ENCODE measurements at places on chromosomes 2 and 18.

GRCh38 chr2:128302011-128302743 is 16.5 kb downstream of the HS6ST1 start:
- DNase-seq, result no peak

DNA sequence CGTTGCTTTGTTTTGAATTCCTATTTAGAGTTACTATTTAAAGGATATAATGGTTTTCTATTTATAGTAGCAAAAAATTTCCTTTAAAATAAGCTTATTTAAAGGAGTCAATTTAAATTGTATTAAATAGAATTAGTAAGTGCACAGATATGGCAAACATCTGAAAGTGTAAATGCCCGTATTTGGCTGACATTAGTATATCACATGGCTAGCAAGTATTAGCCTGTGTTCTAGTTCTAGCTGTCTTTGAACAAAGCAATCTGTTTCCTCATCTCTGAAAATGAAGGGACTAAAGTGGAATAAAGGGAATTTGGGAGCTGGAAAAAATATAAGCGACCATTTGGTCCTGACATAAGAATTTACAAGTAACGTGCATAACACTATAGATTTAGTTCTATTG is 32.2 kb downstream of the PELI1 start:
- DNase-seq, result no peak

- no peak for DNase-seq
These were observed 720.5 kb downstream of the MBD2 start for GRCh38 chr18:53503914-53504441.

DNA sequence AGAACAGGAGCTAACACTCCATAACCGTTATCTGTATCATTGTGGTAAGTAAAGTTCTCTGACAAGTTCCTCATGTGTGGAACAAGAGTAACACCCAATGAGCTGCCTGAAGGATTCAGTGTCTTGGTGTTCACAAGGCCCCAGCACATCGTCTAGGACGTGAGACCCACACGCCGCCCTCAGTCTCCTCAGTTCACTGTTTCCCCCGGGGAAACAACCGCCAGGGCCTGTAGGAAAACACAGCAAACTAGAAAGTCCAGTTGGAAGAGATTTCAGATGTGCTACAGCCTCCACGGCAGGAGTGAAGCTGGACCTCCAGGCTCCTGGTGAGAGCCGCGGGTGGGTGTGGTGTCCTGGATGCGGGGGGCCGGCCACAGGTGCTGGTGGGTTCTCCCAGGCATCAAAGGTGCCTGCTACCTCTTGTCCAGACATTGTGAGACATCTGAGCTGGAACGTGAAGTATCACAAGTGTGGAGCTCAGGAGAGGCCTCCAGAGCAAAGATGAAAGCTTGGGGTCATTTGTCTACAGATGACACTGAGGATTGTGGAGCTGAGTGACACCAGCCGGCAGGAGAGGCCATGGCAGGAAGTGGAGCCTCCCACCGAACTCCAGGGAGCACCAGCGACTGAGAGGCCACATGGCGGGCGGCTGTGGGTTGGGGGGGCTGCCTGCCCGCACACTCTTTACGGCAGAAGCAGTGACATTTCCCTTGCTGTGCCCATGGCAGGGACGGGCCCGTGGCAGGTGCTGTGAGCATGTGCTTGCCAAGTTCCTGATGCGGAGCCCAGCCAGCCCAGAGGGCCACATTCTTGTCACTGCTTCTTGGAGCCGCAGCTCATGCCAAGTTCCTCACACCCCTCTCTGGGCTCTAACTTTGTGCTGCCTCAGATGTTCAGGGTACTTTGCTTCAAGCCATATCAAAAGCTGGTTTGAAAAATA is 131.2 kb downstream of the TMEM18 start:
- no peak for DNase-seq

- no peak for DNase-seq
These were observed 35.1 kb downstream of the ADI1 start for GRCh38 chr2:3483986-3484960.

GRCh38 chr2:105328281-105329196 is 996 bp downstream of the TGFBRAP1 start:
- DNase-seq, result peak; percentile 76

DNA sequence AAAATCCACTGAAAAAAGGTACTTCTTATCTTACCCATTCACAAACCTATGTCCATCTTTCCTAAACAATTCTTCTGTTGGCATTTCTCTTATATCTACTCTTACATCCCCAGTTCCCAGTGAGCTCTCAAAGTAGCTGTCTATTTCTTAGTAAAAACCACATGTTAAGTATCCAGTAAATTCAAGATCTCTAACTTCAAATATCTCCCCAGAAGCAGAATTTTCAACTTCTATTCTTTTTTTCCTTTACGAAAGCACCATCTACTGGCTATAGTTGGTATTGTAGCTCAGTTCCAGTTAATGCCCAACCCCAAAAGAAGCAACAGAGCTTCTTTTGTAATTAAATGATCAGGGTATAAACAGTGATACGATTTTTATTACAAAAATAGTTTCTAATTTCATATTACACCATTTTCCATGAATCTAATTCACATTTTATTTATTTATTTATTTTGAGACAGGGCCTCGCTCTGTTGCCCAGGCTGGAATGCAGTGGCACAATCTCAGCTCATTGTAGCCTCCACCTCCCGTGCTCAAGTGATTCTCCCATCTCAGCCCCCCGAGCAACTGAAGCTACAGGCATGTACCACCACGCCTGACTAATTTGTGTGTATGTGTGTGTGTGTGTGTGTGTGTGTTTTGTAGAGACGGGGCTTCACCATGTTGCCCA is 28.5 kb downstream of the HRH4 start:
- DNase-seq, result peak; percentile 84

DNA sequence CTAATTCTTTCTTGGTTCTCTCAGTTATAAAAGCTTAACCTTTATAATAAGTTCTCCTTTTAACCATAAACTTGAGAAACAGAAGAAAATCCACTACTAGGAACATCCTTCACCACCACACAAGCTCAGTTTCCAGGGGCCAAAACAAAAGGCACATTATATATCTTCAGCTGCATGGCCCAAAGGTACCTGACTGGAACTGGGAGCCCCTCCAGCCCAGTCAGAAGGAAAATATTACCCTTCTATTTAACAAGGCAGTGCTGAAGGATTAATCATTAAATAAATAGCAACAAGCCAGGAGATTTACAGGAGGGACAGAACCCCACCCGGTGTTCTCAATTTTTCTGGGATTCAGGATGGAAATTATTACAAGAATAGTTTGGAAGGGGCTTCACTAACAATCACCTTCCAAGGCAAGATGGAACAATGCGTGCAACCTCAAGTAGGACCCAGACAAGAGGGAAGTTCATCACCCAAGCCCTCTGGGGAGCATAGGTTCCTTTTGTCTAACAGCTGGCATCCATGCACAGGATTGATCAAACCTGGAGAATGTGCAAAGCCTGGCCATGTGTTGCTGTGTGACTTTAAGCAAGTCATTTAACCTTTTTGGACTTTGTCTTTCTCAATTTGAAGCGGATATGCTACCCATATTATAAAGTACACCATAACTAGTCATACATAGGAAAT is 159.6 kb upstream of the SETBP1 start:
- no peak for DNase-seq

DNA sequence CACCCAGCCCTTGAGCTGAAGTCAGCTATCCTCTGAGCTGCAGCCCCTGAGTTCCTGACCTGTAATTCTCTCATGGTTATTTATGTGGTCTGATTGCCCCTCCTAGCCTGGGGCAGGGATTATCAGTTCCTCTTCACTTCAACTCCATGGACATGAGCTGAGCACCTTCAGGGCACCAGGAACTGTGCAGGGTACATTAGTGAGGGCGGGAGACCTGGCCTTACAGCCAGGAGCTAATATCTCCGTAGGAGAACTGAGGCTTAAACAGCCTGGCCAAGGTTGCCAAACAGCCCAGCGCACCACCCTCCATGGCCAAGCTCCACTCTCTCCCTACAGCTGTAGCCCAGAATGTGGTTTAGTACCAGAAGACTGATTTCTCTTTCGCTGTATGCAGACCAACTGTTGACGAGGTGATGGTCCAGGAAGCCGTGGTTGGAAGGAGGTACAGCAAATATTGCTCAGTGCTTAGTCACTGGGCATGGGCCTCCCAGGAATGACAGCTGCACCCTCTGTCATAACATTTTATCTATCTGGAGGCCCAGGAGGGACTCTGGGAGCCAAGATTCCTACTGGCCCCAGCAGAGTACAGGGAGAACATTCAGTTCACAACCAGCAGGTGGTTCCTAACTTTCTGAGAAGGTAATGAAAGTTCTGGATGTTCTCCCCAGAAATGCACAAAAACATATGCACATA is 228.7 kb upstream of the SIX2 start:
- peak; percentile 51 for DNase-seq

GRCh38 chr2:118752762-118753429 is 94.6 kb downstream of the EN1 start:
- no peak for DNase-seq

GRCh38 chr2:199465988-199466691 is 8.4 kb upstream of the SATB2 start:
- DNase-seq, result no peak

Data from hematopoietic multipotent progenitor cell treated with erythropoietin and hydrocortisone succinate and interleukin-3 and kit ligand, for 4 days (in vitro differentiated cells).